ENCODE measurements at places on chromosomes 4 and X. TPM values are rescaled to one million over a fixed set of nuclear protein-coding genes. Genes with fewer than 3 reads are reported as not detected.
A peak's percentile ranks its signal among the peaks of the same experiment; 100 is the strongest.

DNA sequence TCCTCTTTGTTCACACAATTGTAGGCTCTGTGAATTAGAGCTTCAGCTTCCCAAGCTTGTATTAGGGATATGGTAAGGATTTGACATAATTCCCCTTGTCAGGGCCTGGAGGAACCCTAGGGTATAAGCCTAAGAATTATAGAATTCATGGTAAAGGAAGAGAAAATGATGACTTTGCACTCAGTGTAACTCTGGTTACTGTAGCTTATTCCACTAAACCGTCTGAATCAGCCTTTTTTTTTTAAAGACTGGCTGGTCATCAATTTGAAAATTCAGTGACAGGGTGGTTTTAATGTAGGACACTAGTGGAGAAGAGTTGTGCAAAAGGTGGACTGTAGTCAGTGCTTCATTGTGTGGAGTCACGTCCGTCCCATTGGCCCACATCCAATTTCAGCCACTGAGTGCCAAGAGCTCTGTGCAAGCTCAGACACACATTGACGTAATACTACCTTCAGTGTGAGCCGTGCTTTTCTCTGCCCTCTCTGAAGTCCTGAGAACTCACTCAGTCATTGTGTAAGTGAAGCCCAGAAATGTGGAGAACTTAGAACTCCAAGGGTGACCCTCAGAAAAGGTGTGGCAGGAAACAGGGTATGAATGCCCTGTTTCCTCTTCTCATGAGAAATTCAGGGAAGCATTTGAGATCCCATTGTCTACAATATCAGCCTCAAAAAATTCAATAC, 449.8 kb downstream of the C4orf33 start:
- peak overlapping the region; percentile 14 for H3K27ac ChIP-seq
- peaks cover 10% of the 10 kb centered on the region for H3K4me1 ChIP-seq
- H3K27me3 ChIP-seq, result no peaks in the 10 kb centered on the region
- H3K4me3 ChIP-seq, result no peak overlapping the region
- H3K36me3 ChIP-seq, result no peaks in the 10 kb centered on the region

DNA sequence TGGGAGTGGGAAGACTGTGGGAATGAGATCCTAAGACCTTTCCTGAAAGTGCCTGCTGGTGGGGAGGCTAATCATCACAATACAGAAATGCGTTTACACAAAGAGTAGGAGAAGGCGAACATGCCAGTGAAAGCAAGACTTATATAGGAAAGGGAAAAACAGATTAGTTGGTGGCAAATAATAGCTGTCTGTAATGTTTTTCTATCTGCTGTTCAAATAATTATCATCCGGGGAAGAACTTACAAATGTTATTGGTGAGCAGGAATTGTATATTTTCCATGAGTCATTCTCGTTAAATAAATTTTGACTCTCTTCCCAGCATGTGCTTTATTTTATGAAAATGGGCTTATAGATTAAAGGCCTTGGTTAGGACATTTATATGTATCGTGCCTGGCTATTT, 196.5 kb downstream of the ARHGAP10 start:
- no peaks in the 10 kb centered on the region for H3K36me3 ChIP-seq
- H3K4me1 ChIP-seq, result no peaks in the 10 kb centered on the region
- DNase-seq, result no peak
- no peaks in the 10 kb centered on the region for H3K27me3 ChIP-seq
- no peak overlapping the region for H3K27ac ChIP-seq

GRCh38 chrX:49237060-49237459, 1.8 kb downstream of the CCDC22 start:
- no peak overlapping the region for H3K27ac ChIP-seq
- no peaks in the 10 kb centered on the region for H3K4me1 ChIP-seq
- DNase-seq, result peak; percentile 67
- H3K36me3 ChIP-seq, result no peaks in the 10 kb centered on the region
- H3K4me3 ChIP-seq, result no peak overlapping the region

DNA sequence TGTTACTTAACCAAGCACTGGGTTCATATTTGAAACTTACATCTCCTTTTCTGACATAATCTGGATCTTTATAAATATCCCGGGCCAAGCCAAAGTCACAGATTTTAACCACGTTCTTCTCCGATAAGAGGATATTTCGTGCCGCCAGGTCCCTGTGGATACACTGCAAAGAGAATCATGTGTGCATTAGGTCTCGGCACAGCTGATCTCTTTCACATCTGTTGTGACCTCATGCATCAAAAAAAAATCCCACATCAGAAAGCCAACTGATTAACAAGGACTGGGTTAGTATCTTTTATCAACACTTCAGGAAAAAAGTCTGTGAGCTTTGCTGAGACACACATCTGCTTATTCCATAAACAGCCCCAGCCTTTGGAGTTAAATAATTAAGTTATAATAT, 35.5 kb downstream of the KDR start:
- no peaks in the 10 kb centered on the region for H3K27me3 ChIP-seq
- peaks cover 3% of the 10 kb centered on the region for H3K4me1 ChIP-seq
- H3K36me3 ChIP-seq, result peaks cover 8% of the 10 kb centered on the region

The MAGEA8 gene
- not detected for total RNA-seq

The NRK gene
- 1.3 TPM for total RNA-seq

The PARM1 gene
- 78.0 TPM for total RNA-seq

The ODAPH gene
- total RNA-seq, result not detected

The NR0B1 gene
- not detected for total RNA-seq

The FAT1 gene
- total RNA-seq, result 84.3 TPM

The MTMR8 gene
- total RNA-seq, result 1.9 TPM

Measured in upper lobe of right lung (tissue), 1 donor.